Naive thymus-derived CD4-positive, alpha-beta T cell (primary cell): ENCODE measurements at places on chromosomes 6 and 20.

DNA sequence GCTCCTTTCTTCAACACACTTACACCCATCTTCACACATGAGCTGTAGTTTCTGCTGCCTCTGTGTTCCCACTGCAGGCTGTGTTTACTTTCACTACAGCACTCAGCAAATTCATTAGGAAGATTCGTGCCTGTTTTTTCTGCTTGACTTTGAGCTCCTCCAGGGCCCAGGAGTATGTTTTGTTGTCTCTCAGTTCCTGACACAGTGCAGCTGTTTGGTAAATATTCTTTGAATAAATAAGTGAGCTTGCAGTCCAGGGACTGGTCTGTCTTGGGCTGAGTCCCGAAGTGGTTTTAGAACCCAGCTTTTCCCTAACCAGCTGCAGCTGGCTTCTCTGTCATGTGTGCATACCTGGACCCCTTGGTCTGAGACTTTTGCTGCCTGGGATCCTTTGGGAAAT lies 46.6 kb upstream of the CCN6 start:
- no peak for DNase-seq

DNA sequence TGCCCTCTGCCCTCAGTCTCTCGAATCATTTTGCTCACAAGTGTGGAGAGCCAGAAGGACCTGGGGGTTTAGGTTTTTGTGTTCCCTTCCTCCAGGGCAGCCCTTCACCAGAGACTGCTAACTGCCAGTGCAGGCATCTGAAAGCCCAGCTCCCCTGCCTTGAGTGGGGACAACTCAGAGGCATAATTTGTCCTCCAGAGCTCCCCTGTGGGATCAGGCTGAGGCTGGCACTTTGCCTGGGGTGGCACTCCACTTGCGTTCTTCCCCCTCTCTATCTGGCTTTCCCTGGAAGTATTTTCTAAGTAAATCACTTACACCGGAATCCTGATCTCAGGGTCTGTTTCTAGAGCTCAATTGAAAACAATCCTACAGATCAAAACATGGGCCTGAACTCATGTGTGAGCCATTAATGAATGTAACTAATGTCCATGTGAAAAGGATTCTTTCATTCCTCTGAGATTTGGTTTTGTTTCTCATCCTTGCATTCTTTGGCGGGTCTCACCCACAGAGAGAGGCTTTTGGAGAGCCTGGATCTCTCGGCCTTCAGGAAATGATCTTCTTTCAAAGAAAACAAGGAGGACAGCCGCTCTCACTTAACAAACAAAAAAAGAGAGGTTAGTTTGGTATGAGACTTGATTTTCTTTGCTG lies 125.7 kb upstream of the RIPOR2 start:
- no peak for DNase-seq

DNA sequence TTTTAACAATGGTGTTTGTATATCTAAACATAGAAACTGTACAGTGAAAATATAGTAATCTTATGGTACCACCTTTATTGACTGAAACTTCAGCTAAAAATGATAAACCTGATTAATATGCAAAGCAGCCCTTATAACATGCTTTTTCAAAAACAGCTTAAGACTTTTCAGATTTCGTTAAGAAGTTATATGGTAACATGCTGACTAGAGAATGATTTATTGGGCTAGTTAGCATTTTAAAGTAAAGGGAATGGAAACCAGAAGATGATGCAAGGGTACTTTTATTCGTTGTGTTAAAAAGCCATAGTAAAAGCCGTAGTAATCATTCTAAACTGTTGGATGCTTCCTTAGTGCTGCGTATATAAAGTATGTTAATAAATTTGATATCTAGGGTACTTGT lies 50.5 kb downstream of the CBFA2T2 start:
- DNase-seq: no peak

GRCh38 chr20:59738851-59739250 lies 134.5 kb downstream of the PHACTR3 start:
- no peak for DNase-seq

DNA sequence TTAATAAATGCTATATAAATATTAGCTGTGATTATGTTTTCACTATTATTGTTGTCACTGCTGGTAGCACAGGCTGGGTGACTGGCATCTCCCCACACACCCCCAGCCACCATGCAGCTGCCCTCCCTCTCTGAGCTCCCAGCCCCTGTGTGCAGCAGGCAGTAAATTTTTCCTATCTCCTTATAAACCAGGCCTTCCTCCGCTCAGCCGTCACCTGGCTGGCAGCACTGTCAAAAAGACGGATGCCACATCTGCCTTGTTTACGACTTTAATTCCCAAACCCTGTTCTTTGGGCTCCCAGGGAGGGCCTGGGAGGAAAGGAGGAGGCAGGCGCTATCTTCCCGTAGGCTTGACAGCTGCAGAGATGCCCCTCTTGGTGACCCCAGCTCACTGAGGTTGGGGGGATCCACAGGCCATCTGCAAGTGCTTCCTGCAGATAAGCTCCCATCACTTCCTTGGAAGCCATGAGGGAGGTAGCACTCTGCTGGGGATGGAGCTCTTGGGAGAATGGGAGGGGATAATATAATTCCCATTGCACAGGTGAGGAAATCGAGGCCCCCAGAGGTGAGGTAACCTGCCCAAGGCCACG lies 94.5 kb downstream of the GRM4 start:
- no peak for DNase-seq

DNA sequence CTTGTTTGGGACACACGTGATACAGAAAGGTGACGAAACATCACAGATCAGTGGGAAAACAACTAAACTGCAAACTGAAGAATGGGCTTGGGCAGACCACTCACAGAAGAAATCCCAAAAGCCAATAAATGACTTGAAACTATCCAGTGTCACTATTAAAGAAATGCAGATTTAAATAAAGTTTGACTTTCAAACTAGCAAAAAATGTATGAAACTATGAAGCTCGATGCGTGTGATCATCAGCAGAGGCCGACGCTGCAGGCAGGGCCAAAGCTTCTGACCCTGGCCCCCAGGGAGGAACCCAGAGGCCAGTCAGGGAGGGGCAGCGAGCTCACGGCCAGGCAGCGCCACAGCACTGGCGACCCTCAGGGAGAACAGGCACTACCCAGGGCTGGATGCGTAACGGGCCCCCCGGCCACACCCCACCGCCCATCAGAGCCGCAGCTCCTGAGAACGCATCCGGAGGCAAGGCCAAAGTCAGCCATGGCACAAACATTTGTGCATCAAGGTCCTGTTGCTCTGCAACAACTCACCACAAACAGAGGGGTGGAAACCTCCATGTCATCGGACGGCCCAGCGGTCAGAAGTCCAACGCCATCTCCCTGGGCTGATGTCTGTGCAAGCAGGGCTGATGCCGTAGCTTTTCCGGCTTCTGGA lies 94.1 kb downstream of the YTHDF1 start:
- no peak for DNase-seq

DNA sequence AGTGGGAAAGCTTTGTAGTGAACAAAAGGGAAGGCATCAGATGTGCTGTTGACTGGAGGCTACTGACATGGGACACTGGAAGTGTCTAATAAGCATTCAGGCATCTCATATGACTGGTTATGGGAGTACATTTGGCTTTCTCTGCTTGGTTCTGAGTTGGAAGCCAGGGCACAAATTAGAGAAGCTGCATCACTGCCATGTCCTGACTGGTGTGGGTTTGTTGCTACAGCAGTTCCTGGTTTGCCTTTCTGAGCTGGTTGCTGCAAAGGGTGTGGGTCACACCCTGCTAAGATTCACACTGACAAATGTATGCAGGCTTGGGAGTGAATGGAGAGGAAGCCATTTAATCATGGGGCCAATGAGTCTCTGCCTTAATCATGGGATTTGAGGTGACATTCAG lies 36.2 kb upstream of the NANP start:
- DNase-seq: no peak
